ENCODE measurements at places on chromosomes 4 and X.
A peak's percentile ranks its signal among the peaks of the same experiment; 100 is the strongest.

DNA sequence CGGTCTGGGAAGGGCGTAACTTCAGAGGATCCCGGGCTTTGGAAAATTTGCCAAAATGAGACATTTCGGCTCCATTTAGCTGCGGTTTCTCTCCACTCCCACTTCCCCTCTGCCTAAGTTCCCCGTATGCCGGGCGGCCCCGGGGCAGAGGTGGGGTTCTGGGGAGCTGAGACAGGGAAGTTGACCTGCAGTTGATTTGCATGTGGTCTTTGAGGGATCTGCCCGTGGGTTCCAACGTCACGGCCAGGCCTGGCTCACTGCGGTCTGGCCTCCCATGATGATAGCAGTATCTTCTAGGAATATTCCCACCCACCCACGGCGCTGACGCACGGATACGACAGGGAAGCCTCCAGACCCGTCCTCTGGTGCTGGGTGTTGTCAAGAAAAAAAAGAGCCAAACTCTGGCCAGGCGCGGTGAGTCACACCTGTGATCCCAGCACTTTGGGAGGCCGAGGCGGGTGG, 27.3 kb upstream of the CRLF2 start:
- peak; percentile 90 for DNase-seq

DNA sequence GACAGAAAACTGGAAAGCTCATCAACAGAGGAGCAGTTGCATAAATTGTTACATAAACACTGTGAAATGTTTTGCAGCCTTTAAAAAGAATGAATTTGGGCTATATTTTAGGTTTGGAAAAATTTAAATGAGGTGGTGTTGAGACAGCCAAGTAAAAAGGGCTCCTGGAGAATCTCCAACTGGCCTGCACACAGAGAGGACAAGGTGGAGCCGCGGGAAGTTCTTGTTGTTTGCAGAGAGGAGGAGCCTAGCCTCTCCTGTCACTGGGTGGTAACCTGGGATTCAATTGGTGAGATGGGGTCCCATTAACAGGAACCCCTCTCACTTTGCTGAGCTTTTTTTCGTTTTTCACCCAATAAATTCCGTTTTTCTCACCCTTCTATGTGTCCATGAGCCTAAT, 13.4 kb downstream of the GIMD1 start:
- no peak for DNase-seq

DNA sequence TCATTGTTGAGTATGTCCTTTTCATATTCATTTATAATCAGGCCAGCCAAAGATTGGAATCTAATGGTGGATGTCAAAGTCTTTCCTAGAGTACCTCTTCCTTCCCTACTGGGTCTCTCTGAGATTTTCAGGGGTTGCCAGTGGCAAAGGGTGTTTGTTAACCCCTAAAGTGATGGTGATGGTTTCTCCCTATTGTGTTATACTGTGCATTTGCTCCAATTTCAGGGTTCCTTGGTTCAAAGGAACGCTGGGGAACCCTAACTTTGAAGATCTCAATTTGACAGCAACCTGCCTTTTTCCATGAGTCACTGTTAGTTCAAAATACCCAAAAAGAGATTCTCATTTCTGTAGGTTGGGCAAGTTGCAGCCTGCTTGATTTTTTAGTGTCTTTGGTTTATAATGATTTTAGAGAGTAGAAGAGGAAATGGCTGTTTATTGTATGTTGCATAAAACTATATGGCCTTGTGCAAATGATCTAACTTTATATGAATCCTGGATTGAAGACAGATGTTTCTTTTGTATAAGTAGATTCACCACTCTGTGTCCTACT, 23.0 kb downstream of the GAB1 start:
- no peak for DNase-seq

DNA sequence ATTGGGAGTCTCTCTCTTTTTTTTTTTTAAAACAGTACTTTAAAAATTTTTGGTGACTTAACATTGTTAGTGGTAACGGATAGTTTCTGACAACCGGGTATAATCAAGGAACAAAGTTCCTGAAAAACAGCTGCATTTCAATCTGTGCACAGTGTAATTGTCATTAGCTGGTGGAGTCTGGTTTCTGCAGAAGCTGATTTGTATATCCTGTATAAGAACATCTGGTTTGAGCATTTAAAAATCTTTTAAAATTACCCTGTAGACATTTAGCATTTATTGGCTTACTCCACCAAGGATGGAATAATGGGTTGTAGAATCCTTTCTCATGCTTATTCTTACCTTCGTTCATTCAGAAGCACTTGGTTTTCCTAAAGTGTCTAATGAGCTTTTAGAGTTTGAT, 11.2 kb downstream of the JADE1 start:
- no peak for DNase-seq

DNA sequence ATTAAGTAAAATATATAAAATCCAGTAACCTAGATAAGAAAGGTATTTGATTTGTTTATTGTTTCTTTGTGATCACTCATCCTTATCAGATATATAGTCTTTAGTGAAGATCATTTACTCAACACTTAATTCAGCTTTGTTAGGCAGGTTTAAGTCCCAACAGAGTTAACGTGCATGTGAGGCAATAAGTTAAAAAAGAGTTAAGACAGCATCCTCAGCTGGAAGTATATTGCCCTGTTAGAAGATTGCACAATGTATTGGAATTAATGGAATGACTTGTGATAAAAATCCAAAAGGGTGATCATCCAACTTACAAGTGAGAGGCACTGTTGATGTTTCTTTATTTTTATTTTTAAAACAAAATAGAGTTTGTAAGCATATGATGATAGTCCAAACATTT, 1162.1 kb downstream of the RAPGEF2 start:
- DNase-seq = no peak

Data from naive B cell (primary cell).